ENCODE measurements at places on chromosomes 12 and 14.

GRCh38 chr14:99378782-99379214, 101.9 kb downstream of the SETD3 start:
- DNase-seq = no peak

GRCh38 chr14:100898935-100899883, 4.3 kb downstream of the RTL1 start:
- peak; percentile 19 for DNase-seq

DNA sequence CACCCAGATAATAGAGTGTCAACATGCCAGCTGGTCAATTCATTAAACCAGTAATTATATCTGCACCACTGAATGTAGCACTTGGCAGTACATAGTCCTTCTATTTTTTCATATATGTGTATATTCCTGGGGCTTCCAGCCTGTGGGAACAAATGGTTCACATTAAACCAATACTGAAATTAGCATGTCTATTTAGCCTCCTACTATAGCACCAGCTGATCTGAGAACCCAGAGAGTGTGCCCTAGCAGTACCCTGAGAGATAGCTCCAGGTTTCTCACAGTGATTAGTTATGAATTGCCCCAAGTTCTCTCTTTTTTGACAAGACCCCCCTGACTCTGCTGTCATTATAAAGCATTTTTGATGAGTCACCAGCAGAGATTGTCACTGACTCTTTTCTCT, 1097.3 kb upstream of the FLRT2 start:
- no peak for DNase-seq

DNA sequence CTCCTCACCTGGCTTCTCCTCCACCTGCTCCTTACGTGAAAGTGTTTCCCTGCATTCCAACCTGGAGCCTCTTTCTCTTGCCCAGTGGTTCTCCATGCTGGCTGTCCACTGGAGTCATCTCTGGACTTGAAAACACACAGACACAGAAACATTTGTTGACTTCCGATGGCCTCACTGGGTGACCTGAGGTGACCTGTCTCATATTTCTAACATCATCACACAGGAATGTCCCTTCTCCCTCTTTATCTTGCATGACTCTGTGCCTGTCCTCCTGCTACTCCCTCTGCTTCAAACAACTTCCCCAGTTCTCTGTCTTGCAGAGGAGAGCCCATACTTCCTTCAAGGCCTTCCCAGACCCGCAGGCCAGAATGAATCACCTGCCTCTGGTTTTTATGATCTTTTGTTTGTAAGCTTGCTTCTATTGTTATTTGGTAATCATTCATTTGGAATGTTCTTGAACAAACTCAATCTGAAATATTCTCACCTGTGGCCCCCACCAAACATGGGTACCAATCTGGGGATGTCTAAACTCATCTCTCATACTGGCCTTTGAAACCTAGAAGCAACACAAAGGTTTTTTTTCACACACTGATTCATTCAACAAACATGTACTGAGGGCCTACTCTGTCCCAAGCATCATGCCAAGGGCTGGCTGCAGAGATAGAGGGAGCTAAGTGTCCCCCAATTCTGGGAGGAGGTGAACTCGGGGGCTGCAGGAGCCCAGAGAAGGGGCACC, 9.7 kb upstream of the RIN3 start:
- DNase-seq = no peak

DNA sequence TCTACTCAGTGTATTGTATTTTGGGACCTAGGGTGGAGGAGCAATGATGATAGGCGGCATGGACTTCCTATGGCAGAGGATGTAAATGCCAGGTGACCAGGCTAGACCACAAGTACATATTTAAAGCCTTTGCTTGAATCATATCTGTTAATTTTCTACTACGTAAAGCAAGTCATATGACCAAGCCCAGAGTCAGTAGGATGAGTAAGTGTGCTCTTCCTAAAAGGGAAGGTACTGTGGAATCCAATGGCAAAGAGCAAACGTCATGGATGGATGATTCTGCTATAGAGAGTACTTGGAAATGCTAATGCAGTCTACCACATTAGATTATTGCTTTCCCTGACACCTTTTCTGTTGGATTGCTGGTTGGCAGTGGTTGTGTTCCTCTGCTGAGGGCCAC, 16.8 kb downstream of the GPATCH2L start:
- DNase-seq = no peak

GRCh38 chr12:6961695-6962284, 8.7 kb downstream of the PHB2 start:
- peak; percentile 73 for DNase-seq

DNA sequence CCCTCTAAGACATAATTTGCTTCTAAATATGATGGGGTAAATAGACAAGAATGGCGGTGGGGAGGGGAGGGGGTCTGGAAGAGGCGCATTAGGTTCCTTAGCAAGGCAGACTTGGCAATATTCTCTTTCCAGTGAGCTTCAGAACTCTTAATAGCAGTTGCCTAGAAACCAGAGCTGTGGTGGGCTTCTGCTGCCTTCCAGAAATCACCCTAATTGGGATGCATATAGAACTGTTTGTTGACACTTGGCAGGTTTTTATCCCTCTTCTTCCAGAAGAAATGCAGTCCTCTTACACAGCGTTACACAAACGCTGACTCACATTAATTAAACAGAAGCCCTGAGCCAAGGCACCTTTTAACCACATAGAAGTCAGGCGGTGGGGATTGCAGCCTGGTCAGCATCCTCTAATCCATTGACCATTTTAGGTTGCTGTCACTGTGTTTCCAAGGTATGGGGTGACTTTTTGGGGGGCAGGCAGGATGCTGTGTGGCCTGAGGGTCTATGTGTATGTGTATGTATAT, 114.1 kb downstream of the CCDC60 start:
- DNase-seq = no peak

DNA sequence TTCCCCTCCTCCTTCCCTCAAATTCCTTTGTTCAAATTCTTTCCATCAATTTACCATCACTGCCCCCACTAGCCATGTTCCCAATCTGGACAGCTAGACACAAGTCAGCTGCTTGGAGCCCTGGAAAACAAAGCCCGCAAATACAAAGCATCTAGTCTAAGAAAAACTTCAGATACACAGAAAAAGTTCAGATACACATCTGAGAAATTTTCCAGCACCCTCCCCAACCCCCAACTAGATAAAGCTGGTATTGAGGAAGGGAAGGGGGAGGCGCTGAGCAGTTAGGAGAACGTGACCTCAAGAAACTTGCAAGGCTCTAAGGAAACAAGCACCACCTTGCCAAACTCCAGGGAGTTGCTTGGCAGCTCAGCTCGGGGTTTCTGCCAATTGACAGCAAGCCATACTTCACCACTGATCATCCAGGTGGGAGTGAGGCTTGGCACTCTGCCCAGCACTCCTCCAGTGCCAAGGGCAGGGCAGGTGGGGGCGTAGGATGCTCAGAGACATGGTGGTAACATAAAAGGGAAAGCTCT, 5.1 kb upstream of the CNIH1 start:
- DNase-seq = no peak

GRCh38 chr14:100532154-100532861, 54.9 kb downstream of the BEGAIN start:
- no peak for DNase-seq

DNA sequence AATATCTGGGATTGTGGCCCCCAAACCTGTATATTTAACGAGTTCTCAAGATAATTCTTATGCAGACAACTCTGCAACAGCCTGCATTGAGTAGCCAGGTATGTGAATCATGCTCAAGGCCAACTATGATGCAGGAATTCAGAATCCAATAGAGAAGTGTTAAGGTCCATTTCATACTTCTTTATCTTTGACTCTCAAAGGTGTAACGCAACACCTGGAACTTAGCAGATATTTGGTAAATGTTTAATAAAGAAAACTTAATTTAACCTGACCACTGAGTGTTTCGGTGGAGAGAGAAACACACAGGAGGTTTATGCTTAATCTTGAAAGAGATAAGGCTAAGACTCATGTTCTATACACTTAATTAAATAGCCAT, 156.5 kb upstream of the PLEKHG7 start:
- no peak for DNase-seq

- no peak for DNase-seq
Observed at GRCh38 chr14:105382343-105383082, 15.8 kb upstream of the TEX22 start.

GRCh38 chr14:92944976-92945375, 22.0 kb downstream of the CHGA start:
- no peak for DNase-seq

GRCh38 chr12:16076557-16076956, 165.4 kb downstream of the DERA start:
- no peak for DNase-seq

DNA sequence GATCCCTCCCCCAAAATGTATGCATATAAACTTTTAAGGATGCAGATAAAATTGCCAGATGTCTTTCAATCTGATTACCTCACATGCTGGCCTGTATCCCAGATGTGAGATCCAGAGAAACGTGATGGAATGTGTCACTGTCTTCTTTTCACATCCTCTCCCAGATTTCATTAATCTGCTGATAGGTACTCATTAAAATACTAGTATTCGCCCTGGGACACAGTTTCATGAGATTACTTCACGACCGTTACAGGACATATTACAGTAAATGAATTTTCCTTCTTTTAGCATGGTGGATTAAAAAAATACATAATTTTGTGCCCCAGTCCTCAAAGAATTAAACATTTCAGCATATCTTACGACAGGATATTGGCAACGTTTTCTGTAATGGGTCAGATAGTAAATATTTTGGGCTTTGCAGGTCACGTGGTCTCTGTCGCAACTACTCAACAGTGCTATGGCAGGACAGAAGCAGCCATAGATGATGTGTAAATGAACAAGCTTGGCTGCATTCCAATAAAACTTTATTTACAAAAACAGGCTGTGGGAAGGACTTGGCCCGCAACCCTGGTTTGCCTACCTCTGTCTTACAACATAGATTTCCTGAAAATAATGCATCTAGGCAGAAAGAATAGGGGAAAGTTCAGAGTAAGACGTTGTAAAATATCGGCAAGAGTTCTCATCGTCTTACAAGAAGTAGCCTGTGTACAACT, 156.0 kb upstream of the DIO3 start:
- DNase-seq = no peak

DNA sequence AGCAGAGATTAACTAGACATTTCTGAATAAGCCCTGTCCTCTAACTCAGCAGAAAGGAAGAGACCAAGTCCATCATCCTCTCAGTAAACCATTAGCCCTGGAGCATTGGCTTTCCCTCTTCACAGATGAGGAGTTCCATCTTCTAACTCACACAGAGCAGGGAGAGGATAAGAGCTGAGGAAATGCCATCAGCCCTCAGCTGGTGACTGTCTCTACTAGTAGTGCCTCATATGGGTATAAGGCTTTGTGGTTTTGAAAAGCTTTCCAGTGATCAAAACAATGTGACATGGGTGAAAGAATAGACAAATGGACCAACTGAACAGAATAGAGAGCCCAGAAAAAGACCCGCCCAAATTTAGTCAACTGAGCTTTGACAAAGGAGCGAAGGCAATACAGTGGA, 197.2 kb upstream of the NUDT4 start:
- no peak for DNase-seq

- peak; percentile 41 for DNase-seq
Observed at GRCh38 chr12:96445691-96446583, 43.4 kb upstream of the CFAP54 start.

- DNase-seq = no peak
Observed at GRCh38 chr14:54173802-54174201, 217.2 kb upstream of the BMP4 start.

DNA sequence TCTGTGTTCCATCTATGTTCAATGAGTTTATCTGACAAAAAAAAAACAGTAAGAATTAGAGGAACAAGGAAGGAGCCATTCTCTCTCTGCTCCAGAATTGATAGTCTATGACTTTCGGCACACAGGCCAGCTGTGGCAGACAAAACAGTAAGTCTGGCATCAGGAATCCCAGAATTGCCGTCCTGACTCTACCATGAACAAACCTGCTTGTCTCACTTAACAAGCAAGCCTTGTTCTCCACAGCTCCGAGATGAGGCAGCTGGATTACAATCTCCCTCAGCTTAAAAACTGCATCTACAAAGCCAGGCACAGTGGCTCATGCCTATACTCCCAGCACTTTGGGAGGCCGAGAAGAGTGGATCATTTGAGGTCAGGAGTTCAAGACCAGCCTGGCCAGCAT, 153.6 kb upstream of the TMCC3 start:
- DNase-seq = no peak

- no peak for DNase-seq
Observed at GRCh38 chr12:26810330-26810729, 22.7 kb downstream of the ITPR2 start.

GRCh38 chr12:109947521-109947920, 47.4 kb downstream of the TCHP start:
- DNase-seq = no peak

GRCh38 chr12:958588-959123, 9.2 kb upstream of the RAD52 start:
- no peak for DNase-seq

All from stimulated activated CD8-positive, alpha-beta memory T cell treated with anti-CD3 and anti-CD28 coated beads, Interleukin-4, amount 100 ng/mL, for 48 hours (primary cell).